ENCODE measurements at places on chromosomes 5 and 9.

GRCh38 chr9:19209188-19209587 lies 21.3 kb upstream of the DENND4C start:
- DNase-seq: no peak

- no peak for DNase-seq
Observed at GRCh38 chr9:32764139-32764538, 19.2 kb upstream of the TMEM215 start.

DNA sequence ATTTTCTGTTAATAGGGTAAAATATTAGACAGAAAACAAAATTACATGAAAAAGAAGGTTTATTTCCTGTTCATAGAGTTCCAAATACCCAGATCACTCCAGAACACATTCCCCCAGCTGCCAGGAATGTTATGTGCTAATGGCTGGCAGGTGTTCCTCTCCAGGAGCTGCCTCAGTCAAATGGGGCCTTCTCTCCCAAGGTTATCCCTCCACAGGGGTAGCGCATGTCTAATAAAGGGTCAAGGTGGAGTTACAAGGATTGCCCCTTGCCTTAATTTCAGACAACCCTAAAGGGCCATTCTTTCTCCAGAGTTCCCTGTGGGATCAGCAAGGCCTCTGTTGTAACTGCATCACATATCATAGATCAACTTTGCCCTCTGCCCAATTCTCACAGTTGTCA lies 148.6 kb upstream of the PLPPR1 start:
- no peak for DNase-seq

DNA sequence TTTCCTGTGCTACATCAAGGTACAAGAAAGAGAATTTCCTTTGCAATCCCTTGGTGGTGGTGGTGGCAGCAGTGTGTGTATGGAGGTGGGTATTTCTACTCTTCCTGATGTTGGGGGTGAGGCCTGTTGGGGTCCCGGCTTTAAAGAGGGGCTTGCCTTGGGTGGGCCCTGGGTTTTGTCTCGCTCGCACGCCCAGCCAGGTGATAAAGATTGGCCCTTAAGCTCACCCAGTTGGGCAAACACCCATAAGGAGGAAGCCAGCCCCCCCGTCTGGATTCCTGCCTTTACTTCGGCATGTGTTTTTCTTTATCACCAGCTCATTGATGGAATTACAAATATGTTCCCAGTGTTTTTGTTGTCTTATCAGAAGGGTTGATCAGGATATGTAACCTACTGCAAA lies 16.0 kb upstream of the SARDH start:
- DNase-seq: no peak

GRCh38 chr5:73119451-73120157 lies 771 bp upstream of the TMEM171 start:
- DNase-seq: no peak

- no peak for DNase-seq
Observed at GRCh38 chr5:144503123-144503522, 332.4 kb downstream of the KCTD16 start.

GRCh38 chr5:88925692-88926490 lies 42.9 kb upstream of the MEF2C start:
- no peak for DNase-seq

- DNase-seq: no peak
Observed at GRCh38 chr9:133779081-133779480, 40.9 kb upstream of the SARDH start.

DNA sequence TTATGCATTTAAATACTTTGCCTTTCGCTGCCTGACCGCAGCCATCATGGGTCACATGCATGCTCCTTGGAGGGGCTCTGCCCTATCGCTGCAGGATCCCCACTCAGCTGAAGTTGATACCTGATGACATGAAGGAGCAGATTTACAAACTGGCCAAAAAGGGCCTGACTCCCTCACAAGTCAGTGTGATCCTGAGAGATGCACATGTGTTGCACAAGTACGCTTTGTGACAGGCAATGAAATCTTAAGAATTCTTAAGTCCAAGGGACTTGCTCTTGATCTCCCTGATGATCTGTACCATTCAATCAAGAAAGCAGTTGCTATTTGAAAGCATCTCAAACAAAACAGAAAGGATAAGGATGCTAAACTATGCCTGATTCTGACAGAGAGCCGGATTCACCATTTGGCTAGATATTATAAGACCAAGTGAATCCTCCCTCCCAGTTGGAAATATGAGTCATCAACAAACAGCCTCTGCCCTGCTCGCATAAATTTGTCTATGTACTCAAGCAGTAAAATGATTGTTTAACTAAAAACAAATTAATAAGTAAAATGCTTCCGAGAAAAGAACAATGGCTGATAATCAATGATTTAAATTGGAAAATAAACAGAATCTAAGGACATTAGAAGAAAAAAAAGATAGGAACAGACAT lies 41.6 kb upstream of the PPP2CA start:
- DNase-seq: no peak

DNA sequence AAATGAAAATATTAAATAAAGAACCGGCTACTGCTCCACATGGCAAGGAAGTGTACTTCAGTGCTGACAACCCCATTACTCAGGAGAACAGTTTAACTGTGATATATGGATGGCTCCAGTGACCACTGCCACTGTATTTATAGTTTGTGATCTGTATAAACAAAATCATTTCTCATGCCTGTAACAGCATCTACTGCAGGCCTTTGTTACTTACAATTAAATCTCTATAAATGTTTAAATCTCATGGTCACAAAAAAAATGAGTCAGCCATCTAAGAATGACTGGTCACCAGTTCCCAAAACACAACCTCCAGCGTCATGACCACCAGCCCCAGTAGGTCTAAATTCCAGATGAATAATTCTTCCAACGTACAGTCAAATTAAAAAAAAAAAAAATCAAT lies 24.6 kb downstream of the SERINC5 start:
- no peak for DNase-seq

DNA sequence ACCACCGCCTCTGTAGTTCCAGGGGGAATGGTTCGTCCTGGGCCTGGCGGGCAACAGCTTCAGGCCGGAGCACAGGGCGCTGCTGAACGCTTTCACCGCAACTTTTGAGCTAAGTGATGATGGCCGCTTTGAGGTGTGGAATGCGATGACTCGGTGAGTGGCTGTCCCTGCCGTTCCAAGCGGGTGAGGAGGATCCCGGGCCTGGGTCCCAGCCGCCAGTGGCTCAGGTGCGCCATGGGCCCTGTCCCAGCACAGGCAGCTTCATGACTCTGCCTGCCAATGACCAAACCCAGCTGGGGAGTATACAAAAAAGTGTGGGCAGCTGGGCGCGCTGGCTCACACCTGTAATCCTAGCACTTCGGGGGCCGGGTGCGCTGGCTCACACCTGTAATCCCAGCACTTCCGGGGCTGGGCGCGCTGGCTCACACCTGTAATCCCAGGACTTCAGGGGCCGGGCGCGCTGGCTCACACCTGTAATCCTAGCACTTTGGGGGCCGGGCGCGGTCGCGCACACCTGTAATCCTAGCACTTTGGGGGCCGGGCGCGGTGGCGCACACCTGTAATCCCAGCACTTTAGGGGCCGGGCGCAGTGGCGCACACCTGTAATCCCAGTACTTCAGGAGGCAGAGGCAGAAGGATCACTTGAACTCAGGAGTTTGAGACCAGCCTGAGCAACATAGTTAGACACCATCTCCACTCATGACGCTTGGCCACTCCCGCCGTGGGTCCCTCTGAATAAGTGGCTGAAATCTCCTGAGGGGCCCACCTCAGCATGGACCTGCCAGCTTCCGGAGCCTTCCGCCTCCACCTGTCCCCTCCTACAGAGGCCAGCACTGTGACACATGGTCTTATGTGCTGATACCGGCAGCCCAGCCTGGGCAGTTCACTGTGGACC lies 1.1 kb downstream of the LCN12 start:
- DNase-seq: no peak

GRCh38 chr9:124122813-124123462 lies 111.4 kb downstream of the LHX2 start:
- DNase-seq: no peak
